ENCODE measurements at places on chromosomes 4 and X.

DNA sequence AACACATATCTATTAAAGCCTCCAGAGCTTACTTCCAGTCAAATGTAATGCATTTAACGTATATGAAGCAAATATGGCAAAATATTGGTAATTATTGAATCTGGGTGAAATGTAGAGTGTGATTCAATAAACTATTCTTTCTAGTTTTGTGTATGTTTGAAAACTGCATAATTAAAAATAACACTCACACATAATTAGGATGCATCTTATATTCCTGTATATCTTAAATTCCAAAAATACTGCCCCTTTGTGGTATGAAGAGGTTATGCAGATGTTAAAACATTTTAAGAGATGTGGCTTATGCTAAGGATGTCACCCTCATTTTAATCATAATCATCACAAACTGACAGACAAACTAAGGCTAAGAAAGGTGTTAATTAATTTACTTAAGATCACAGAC is 182.9 kb downstream of the COX18 start:
- DNase-seq, result no peak

DNA sequence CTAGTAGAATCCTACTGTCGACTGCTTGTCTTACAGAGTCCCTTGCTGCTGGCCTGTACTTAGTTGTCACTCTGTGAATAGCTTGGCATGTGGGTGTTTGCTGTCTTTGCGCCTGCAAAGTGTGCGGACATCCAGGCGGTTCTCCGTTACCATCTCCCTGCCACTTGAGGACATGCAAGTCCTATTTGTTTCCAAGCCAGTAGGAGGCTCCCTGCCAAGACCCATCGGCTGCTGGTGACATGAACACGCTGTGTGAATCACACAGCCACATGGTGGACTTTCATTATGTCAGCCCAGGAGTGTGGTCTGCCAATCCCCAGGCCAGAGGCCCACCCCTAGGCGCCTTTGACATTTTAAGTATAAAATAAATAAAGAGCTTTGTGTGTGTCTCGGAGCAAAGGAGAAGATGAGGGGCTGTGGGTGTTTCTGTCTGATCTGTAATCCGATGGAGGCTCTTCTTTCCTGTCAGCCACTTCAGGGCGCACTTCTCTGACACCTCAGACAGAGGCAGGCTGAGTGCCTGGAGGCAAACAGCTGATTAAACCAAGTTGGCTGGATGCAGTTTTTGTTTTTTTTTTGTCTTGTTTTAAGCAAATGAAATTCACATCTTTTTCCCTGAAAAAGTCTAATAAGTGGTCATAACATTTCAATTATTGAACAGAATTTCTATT is 51.5 kb downstream of the ALPK1 start:
- no peak for DNase-seq

DNA sequence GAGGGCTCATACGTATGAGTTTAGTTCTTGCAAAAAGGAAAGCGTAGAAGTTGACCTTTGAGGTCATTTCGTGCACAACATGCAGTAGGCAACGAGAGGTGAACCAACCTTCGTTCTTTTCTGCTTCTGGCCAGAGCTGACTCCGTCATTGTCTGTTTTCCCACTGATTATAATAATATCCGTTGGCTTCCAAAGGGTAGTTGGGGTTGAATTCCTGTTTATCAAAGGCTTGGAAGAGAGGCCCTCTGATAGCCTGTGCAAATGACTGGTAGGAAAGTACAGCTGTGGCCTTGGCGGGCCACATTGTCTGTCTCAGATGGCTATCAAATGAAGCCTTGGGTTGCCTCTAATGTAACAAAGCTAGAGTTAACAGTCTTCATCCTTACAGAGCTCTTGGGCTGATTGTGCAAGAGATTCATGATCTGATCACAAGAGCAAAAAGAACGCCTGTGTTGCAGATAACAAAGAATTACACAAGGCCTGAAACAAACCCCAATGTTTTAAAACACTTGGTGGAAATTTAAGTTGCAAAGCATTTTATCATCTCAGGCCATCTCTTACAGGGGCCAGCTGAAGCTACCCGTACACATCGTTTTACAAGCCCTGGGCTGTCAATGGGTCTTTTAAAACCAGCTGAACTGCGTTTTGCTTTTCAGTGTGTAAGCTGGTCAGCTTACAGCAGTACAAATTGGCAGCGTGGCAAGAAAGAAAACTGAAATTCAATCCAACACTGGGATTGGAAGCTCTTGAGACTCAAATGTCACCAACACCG is 46.1 kb upstream of the FAM9C start:
- DNase-seq, result peak; percentile 68

DNA sequence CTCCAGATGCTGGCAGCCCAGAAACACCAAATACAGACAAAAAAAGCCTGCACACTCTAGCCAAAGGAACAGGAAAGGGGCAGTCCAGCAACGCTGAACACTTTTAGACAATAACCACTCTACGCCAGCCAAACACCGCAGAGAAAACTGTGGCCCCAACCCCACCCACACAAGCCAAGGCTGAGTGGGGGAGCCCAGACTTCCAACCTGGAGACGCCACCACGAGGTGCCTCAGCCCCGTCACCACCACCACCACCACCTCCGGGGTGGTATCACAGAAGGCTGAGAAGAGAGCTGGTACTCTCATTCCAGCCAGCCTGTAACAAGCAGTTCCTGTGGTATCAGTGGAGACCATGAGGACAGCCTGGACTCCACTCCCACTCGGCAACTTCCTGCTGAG is 22.8 kb downstream of the MEPE start:
- no peak for DNase-seq

GRCh38 chr4:140047786-140048185 is 106.2 kb downstream of the MAML3 start:
- no peak for DNase-seq

DNA sequence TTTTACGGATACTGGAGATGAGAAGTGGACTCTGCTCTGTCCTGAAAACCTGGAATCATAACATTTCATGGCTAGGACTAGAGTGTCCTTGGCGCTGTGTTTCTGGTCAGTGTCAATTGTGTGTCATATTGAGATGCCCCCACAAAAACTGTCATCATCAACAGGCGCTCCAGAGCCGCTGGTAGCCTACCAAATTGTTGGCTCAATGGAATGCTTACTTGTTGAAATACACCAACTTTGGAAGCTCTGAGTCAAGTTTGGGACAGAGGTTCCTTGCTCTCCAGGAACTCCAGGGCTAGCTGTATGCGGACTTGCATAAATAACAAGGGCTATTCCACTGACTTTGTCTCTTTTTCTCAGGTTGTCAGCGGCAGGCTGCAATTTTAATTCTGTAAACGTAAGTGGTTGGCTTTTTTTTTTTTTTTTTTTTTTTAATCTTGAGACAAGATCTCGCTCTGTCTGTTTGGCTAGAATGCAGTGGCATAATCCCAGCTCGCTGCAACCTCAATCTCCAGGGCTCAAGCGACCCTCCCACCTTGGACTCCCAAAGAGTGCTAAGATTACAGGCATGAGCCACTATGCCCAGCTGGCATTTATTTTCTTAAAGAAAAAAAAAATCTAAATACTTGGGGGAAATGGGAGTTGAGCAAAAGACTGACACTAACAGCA is 871 bp upstream of the HPGD start:
- DNase-seq, result peak; percentile 27

GRCh38 chr4:145945431-145946155 is 7.0 kb upstream of the ZNF827 start:
- DNase-seq, result no peak

DNA sequence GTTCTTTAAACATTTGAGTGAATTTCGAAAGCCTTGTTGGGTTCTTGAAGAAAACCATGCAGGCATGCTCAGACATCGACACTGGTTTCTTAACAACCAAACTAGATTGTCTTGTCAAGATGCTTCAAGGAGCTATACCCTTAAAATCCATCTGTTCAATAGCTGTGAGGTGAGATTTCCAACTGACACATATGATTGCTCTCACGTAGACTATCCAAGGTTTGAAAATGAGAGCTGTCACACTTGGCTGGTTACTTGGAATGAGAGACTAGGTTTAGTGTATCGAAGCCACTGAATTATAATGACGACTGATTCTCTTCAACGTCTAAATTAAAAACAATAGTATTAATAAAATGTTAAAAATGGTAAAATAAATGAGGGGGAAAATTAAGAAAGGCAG is 2725.5 kb downstream of the ARAP2 start:
- DNase-seq, result no peak

- DNase-seq, result no peak
These were observed 5.8 kb downstream of the DGAT2L6 start for GRCh38 chrX:70183091-70183490.

- DNase-seq, result peak; percentile 44
These were observed 162.1 kb downstream of the SMIM20 start for GRCh38 chr4:26076000-26076587.

GRCh38 chr4:169988252-169988651 is 37.9 kb downstream of the MFAP3L start:
- no peak for DNase-seq

GRCh38 chr4:150010525-150011126 is 67.6 kb upstream of the DCLK2 start:
- no peak for DNase-seq

DNA sequence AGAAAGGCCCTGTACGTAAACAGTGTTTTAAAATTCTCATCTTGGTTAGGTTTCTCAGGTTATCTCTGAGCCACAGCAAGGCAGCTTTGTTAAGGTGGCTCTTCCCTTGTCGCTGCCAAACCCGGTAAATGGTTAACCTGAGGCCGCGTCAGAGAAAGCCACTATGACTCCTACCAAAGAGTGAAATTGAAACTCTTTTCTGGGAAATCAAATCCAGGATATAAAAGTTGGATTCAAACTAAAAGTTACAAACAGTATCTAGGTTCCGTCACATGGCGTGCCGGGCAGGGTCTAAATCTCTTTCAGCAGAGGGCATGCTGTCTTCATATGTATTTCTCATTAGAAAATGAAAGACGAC is 433 bp downstream of the MMAA start:
- no peak for DNase-seq

- DNase-seq, result no peak
These were observed 37.6 kb upstream of the GLRA2 start for GRCh38 chrX:14491689-14492088.

GRCh38 chr4:85669204-85669603 is 194.3 kb downstream of the ARHGAP24 start:
- no peak for DNase-seq

GRCh38 chr4:30723201-30723955 is 3.2 kb downstream of the PCDH7 start:
- DNase-seq, result no peak

DNA sequence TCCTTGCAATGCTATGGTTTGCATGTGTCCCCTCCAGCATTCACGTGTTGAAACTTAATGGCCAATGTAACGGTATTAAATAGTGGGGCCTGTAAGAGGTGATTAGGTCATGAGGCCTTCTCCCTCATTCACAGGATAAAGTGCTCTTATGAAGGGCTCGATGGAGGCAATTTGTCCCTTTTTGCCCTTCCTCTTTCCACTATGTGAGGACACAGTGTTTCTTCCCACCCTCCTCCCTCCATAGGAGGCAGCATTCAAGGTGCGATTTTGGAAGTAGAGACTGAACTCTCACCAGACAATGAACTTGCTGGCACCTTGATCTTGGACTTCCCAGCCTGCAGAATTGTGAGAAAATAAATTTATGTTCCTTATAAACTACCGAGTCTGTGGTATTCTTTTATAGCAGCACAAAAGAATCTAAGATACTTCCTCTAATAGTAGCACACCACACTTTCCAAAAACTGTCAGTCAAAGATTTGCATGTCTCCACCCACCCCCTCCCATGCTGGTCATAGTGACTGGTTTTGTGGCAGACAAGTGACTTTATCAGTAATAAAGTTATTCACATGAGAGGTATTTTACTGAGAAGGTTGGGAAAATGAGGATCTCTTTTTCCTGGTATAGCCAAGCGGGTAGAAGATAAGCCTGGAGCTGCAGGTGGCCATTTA is 113.5 kb upstream of the TTC29 start:
- no peak for DNase-seq

DNA sequence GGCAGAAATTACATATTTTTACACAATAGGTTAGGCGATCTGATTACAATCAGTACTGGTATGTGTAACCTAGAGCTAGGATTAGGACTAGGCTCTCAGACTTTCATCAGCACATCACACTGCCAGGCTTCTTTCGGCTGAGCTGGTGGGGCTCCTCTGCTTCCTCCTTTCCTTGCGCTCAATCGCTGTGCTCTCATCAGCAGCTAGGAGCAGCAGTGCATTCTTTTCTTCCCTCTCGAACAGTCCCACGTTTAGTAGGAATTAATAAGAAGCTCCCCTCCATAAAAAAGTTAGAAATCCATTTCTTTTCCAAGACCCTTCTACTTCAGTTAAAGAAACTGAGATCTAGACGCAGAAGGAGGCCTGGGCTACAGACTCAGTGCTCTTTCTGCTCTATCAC is 350.4 kb downstream of the SPRY1 start:
- DNase-seq, result no peak

DNA sequence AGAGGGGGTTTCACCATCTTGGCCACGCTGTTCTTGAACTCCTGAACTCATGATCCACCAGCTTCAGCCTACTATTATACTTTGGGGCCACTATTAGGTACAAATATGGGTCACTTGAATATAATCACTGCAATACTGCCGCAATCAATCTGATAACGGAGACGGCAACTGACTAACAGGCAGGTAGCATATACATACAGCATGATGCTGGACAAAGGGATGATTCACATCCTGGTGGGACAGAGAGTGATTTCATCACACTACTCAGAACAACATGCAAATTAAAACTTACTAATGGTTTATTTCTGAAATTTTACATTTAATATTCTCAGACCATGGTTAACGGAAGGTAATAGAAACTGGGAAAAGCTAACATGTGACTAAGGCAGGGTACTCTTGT is 10.9 kb downstream of the LRBA start:
- DNase-seq, result no peak

DNA sequence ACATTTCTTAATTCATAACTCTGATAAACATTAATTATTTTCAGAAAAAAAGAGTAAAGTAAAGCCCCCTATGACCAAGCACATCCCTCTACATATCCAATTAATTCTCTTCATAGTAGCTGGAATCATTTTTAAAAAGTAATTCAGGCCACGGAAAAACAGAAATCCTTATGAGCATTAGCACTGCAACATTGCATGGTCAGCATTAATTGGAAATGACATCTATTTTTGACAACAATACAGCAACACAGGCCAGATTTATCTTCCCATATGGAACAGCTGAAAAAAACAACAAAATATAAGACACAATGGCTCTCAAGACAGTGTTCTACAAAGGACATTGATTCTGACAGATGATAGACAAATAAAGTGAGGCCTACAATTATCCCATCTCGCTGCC is 236.6 kb downstream of the TMA16 start:
- DNase-seq, result no peak

DNA sequence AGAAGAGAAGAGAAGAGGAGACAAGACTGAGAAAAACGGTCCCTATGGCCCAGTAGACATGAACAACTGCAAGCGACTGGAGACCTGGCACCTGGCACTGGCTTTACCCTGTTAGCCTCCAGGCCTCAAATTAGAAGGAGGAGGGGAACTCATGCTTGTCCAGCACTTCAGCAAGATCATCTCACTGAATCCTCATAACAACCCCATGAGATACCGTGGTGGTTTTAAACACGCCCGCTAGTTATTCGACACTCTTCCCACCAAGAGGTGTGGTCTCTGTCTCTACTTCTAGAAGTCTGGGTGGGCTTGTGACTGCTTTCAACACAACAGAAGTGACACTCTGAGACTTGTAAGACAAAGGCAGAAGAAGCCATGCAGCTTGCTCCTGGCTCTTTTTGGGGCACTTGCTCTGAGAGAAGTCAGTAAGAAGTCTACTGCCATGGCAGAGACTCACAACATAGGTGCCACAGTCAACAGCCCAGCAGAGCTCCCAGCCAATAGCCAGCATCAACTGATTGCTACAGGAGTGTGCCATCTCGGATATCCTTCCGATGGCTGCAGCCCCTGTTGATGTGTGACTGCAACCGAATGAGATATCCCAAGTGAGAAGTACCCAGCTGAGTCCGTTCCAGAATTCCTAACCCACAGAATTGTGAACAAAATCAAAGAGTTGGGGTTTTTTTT is 34.0 kb upstream of the BCOR start:
- DNase-seq, result no peak
